ENCODE measurements at places on chromosomes 16 and 17. TPM values are rescaled to one million over a fixed set of nuclear protein-coding genes. Genes with fewer than 3 reads are reported as not detected.

The ZNF750 gene
- total RNA-seq = not detected

The SLC13A2 gene
- not detected for total RNA-seq

The RIPOR1 gene
- total RNA-seq = 68.2 TPM

The CDRT15 gene
- total RNA-seq = not detected

The GABARAP gene
- 276 TPM for total RNA-seq

The ATP2A3 gene
- 326 TPM for total RNA-seq

The HOXB4 gene
- total RNA-seq = 5.7 TPM

The TNP2 gene
- not detected for total RNA-seq

The CCL1 gene
- not detected for total RNA-seq

The CYTH1 gene
- 457 TPM for total RNA-seq

The GRAPL gene
- 2.4 TPM for total RNA-seq

The NPIPB6 gene
- total RNA-seq = 4.1 TPM

The TSC2 gene
- total RNA-seq = 197 TPM

The MARVELD3 gene
- total RNA-seq = not detected

The NMRAL1 gene
- total RNA-seq = 71.2 TPM

The KRT23 gene
- 0.83 TPM for total RNA-seq

The MYO15A gene
- 2.0 TPM for total RNA-seq

The ANKS3 gene
- 20.8 TPM for total RNA-seq

The EPOP gene
- 1.9 TPM for total RNA-seq

The DHRS7C gene
- not detected for total RNA-seq

The DLX3 gene
- not detected for total RNA-seq

The SRL gene
- not detected for total RNA-seq

The RND2 gene
- 0.12 TPM for total RNA-seq

The KRTAP17-1 gene
- total RNA-seq = not detected

The HOXB9 gene
- 0.12 TPM for total RNA-seq

The TBC1D3I gene
- total RNA-seq = 0.84 TPM

The OR3A2 gene
- not detected for total RNA-seq
